ENCODE measurements at places on chromosomes 6 and 20.

GRCh38 chr6:166768761-166769160, 141.7 kb upstream of the RPS6KA2 start:
- no peak for DNase-seq

DNA sequence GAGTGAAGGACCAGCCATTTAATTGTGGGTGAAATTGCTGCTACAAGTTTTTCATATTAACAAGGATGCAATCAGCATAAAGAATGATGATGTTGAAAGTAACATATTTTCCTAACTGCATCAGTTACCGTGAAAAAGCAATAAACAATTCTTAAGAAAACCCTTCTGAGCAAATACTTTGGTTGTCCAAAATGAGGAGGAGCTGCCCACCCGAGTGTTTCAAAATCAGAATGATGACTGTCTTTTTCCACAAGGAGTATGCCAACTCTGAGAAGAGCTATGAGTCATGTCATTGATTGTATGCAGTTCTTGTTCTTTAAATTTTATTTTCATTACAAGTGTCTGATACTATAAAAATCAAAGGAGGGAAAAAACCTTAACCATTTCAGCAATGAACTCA, 470.5 kb downstream of the COL12A1 start:
- DNase-seq, result peak; percentile 69

DNA sequence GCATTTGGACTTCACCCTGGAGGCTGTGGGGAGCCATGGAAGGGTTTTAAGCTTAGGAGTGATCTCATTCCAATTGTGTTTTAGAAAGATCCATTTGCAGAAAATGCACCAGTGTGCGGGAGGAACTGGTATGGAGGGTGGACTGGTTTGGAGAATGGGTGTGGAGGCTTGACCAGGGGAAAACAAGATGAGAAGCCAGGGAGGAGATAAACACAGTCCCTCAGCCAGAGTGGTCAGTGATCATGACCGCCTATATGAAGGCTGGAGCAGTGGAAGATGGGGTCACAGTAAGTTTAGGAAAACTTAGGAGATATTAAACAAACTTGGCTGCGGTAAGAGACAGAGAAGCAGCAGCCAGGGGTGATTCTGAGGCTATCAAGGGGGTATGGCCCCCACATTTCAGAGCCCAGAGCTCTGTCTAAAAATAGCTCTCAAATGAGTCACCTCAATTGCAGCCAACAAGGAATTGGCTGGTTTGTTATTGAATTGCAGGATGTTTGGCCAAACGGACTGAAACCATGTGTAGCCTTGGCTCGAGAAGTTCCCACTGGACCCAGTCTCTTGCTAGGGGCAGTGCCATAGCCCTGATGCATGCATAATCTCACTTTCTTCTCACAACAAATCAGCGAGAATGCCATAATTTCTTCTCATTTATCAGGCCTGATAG, 159.9 kb upstream of the TOP1 start:
- DNase-seq, result no peak

- no peak for DNase-seq
Observed at GRCh38 chr6:88760091-88760490, 203.3 kb downstream of the RNGTT start.

- DNase-seq, result no peak
Observed at GRCh38 chr6:130752267-130752666, 74.9 kb upstream of the SMLR1 start.

DNA sequence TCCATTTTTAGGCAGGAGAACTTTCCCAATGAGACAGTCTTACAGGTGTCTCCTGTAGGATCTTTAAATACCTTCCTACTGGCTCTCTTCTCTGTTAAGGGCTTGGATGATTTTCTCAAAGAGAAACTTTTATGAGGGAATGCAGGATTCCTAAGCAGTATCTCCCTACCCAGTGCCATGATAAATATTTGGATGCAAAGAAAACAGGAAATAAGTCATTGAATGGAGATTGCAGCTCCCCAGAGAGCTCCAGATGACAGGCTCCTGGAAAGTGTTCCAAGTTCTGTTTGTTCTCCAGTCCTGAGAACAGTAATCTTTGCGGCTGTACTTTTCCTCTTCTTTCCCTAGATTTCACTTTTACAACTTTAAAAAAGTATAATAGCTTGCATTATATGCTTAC, 2.4 kb upstream of the SCGN start:
- DNase-seq, result no peak

- DNase-seq, result no peak
Observed at GRCh38 chr20:8457978-8458377, 325.9 kb downstream of the PLCB1 start.

- DNase-seq, result no peak
Observed at GRCh38 chr6:160071805-160072690, 49.6 kb upstream of the SLC22A1 start.

DNA sequence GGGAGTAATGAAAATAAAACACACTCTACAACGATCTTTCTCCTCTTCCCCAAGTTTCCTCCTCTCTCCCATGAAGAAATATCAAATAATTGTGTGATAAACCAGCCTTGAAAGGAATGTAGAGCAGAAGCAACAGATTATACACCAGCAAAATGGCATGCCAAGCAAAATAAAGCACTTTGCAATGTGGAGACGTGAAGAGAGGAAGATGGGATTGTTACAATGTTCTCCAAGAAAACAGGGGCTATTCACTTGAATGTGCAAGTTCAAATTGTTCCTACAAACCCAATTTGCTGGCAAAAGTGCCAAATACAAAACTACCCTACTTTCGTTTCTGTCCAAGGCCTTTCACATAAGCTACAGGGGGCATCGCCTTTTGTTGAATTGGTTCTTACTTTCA, 185.1 kb downstream of the PDE7B start:
- no peak for DNase-seq

- no peak for DNase-seq
Observed at GRCh38 chr20:33926425-33926824, 67.3 kb upstream of the RALY start.

DNA sequence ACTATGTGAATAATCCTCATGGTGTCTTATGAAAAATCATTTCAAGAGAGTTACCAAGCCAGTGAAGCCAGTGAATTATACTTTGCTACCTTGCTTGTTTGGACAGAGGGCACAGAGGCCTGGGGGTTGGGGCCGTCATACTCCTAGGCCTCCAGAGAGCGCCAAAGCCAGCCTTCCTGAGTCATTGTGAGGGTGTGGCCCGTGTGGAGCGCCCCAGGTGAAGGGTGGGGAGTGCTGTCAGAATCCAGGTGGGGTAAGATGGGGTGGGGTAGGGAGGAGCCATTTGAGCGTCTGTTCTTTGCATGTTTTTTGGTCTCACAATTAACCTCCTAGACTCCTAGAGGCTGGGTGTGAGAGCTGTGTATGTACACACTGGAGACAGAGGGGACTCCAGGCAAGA, 71.1 kb downstream of the PERP start:
- no peak for DNase-seq
